CD4-positive, alpha-beta T cell treated with Interleukin-6 at 100 ng/mL for 8 hours (primary cell): ENCODE measurements at places on chromosomes 12 and 14.

DNA sequence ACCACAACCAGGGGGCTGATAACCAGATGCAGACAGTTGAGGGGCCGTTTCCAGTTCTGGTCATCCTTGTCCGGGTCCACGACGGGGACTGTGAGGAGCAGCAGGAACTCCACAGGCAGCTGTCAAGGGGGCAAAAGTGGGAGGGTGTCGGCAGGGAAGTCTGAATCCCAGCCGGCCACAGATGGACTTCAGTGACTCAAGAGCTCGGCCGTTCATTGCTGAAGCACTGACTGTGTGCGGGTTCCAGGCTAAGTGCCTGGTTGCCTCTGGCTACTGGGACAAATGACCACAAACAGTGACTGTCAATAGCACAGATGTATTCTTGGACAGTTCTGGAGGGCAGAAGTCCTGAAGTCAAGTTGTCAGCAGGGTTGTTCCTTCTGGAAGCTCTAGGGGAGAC, 19.6 kb downstream of the SLC8B1 start:
- DNase-seq: no peak

DNA sequence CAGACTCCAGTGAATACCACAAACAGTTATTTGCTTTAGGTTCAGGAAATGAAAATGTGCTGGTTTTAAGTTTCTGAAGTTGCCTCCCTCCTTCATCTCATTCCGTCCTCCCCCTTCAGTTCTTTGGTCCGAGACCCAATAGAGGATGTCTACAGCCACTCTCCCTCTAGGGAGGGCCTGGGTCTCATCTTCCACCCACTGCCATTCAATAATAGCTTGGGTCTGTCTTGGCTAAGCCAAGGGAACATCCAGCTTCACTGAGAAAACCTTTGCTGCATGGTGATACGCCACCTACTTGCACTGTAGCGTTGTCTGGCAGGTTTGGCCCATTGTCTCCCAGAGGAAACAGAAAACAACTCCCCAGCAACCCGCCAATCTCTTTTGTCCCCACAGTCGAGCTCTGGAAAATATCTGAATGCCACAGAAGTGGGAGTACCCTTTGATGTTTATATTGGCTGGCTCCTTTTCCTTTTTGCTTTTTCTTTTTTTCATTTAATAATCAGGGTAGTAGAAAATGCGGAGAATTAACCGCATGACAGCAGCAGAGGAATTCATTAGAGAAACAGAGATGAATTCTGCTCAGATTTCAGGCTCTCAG, 380.1 kb downstream of the RAD51B start:
- DNase-seq: no peak

- DNase-seq: no peak
These were observed at the start of gene CCDC198 for GRCh38 chr14:57493467-57494181. Gene CCDC198 (minus strand): TSS chr14:57493857. CDS start chr14:57493715, 142 bp downstream.

DNA sequence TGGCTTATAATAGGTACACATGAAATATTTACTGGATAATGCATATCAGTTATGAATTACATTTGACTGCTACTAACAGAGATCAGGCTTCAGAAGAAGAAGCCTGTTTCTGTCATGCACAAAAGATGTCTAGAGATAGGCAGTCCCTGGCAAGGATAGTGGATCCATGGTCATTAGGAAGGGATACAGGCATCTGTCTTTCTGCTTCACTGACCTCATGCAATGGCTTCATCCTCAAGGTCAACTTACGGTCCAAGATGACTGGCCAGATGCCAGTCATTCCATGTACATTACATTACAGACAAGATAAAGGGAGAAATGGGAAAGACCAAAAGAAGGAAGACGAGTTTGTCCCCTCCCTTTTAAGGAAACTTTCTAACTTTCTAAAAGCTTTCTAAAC, 94.0 kb downstream of the NUAK1 start:
- no peak for DNase-seq

GRCh38 chr12:53791735-53792326, 40.1 kb upstream of the CISTR start:
- peak; percentile 7 for DNase-seq

- DNase-seq: no peak
These were observed 6.1 kb downstream of the NT5DC3 start for GRCh38 chr12:103834942-103835341.

DNA sequence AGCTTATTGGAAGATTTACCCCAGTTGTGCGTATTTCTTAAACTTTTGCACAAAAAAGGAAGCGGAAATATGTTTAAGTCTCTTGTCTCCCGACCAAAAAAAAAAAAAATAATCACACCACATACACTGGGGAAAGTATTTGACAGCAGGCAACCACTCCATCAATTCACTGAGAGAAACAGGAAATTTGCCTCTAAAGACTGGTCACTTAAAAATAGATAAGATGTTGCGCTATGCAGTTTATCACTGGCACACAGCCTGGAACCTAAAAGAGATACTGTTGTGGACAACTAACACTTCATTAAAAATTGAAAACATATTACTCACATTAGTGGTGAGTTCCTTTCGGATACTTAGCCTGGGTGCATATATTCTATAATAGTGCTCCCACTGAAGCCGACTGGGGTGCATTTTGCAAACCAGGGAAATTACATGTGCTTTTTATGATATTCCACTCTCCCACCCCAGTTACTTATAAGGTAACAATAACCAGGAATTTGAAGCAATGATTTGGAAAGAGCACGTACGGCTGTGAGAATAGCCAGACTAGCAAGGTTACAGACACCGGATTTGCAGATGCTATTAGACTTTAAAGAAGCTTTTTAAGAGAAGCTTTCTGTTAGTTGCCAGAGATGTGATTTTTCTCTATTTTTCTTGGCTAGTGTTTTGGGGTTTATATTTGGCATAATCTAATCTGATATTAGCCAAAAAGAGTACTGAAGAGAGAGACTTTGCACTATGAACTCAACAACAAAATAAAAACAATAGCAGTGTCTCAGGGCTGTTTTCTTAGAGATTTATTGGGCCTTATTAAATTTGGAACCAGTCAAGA, 311.5 kb downstream of the NOVA1 start:
- no peak for DNase-seq

GRCh38 chr12:38411946-38412345, 95.4 kb downstream of the ALG10B start:
- DNase-seq: no peak

DNA sequence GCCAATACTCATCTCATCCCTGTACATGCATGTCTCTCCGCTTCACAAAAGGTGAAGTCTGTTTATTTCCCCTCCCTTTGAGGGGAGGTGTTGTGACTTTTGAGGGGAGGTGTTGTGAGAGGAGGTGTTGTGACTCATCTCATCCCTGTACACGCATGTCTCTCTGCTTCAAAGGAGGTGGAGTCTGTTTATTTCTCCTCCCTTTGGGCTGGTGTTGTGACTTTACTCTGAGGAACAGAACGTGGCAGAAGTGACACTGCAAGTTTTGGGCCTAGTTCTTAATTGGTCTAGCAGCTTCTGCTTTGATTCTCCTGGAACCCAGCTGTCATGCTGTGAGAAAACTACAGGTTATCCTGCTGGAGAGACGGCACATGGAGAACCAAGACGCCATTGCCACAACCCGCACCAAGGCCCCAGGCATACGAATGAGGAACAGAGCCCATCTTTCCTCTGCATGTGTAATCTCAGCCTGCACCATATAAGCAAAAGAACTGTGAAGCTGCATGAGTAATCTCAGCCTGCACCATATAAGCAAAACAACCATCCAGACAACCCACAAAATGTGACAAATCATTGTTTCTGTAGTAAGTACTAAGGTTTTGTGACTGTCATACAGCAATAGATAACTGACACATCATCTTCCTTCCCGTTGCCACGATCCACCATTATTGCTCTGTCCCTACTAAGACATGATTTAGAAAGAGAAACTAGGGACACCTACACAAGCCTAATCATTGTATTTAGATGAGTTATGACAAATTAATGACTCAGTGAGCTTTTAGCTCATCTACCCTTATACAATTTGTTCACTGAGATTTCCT, 30.0 kb downstream of the GALNT4 start:
- DNase-seq: no peak

GRCh38 chr14:67644428-67644827, 24.7 kb downstream of the ARG2 start:
- DNase-seq: no peak

GRCh38 chr12:80702889-80703805, 4.3 kb upstream of the MYF6 start:
- no peak for DNase-seq

DNA sequence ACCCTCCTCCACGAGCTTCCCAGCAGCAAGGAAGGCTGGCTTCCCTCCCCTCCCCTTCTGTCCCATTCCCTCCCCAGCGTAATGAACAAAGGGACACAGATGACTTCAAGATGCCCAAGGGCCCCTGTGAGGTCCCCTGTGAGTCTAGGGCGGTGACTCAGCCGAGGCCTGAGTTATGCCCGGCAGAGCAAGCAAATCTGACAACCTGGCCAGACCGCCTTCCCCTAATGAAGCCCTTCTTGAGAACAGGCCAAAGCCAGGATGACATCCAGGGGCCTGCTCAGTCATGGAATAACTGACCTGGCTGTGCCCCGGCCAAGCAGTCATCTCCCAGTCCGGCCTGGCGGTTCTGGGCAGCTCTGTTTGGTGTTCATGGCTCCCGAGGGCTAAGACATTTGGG, 89.2 kb downstream of the DICER1 start:
- no peak for DNase-seq

DNA sequence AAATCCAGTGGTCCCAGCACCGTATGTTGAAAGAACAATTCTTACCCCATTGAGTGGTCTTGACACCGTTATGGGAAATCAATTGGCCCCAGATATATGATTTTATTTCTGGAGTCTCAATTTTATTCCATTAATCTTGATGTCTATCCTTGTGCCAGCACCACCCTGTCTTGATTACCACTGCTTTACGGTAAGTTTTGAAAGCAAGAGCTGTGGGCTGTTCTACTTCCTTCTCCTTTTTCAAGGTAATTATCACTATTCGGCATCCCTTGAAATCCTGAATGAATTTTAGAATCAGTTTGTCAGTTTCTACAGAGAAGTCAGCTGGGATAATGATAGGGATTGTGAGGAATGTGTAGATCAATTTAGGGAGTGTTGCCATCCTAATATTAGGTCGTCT, 160.8 kb upstream of the SFSWAP start:
- no peak for DNase-seq

DNA sequence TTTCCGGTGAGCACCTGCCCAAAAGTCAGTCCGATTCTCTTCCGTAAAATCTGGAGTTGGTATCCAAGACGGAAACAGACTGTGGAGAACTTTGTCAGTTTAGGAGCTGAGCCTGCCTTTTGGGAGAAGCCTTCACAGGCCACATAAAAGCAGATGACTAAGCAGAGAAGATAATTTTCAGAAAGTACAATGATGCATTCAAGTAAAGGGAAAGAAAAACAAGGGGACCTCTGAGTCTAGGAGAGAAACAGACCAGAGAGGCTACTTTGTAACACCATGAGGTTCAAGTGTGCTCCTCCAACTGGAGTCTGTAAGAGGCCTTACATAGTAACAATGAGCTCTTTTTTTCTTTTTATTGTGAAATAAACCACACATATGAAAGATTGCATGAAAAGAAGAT, 21.1 kb downstream of the TMED8 start:
- DNase-seq: no peak

DNA sequence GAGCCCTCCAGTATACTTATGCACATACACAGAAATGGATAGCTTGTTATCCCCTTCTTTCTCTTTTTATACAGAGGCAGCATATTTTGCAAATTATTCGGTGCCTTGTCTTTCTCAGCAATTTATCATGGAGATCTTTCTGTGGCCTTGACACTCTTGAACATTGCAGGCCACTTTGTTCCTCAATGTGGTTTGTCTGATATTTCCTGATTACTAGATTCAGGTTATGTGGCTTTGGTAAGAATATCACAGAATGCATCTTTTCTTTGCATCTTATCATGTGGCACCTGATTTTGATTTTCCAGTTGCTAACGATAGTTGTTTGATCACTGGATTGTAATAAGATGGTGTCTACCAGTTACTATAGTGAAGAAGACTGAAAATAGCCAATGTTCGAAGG, 7.1 kb upstream of the SNRPF start:
- no peak for DNase-seq

- no peak for DNase-seq
These were observed 188.5 kb downstream of the ALX1 start for GRCh38 chr12:85468356-85469157.

DNA sequence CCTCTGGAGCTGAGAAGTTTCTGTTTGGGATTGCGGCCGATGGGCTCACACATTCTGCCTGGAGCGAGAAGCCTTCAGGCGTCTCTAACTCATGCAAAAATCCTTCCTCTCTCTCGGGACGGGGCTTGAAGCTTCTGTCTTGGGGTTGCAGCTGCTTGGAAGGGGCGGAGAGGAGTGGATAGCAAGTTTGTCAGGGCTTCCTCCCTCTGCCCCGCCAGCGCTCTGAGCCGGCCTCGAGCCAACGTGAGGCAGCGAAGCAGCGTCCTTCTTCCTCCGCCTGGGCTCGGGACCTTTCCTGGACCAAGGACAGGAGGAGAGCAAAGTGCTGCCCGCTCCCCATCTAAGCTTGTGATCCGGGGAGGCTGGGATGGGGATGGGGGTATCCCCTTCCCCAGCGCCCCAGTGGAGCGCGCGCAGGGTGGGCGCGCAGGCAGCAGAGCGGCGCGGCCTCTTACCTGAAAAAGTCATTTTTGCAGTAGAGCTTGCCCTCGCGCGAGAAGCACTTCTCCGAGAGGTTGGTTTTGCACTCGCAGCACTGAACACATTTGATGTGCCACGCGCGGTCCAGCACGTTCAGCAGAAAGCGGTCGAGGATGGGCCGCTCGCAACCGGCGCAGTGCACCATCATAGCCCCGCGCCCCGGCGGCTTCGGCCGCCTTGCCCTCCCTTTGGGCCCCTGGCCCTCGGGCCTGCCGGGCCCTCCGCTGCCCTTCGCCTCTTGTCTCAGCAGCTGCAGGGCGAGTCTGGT, 626 bp downstream of the LHX5 start:
- DNase-seq: no peak

- no peak for DNase-seq
These were observed 89.7 kb downstream of the TMCC3 start for GRCh38 chr12:94560431-94561221.

DNA sequence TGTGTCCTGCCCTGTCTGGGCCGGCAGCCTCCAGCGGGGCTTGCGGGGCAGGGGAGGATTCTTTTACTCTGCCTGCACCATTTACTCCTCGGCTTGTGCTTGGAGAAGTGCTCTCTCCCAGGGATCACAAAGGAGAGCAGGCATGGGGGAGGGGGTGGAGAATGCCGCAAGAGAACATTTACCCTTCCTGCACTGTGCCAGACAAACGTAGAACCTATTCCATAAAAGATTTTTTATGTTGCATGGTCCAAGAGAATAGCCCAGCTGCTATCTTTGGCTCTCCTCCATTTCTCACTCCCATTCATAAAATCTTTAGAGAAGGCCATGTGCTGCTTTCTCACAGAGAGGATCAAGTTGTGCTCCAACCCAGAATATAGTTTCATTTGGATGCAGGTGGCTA, 159.4 kb downstream of the SPTSSA start:
- no peak for DNase-seq
